Epithelial cell of proximal tubule (primary cell): ENCODE measurements at places on chromosomes 12 and 14. TPM values are rescaled to one million over a fixed set of nuclear protein-coding genes. Genes with fewer than 3 reads are reported as not detected.

- DNase-seq: no peak
Observed at GRCh38 chr14:88452231-88452630, 66.8 kb downstream of the SPATA7 start.

- DNase-seq: no peak
Observed at GRCh38 chr14:65291531-65291930, 121.0 kb upstream of the FUT8 start.

- DNase-seq: peak; percentile 32
Observed at GRCh38 chr12:39420043-39420442, 22.9 kb downstream of the KIF21A start.

DNA sequence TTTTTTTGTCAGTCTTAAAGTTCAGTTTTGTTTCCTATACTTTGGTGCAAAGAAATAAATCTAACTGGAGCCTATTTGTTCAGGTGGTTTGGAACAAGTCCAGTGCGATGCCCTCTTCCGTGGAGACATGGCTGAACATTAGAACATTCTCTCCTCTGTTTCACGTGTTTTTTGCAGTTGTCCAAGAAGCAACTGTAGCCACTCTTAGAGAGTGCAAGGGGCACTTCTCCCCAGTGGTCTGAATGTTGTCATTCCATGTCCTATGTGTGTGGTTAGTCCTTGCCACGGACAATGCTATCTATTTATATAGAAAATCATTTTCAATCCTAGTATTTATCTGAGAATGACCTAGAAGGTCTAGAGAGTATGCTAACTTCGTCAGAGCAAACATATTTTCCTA, 1232.5 kb upstream of the SEL1L start:
- DNase-seq: no peak

DNA sequence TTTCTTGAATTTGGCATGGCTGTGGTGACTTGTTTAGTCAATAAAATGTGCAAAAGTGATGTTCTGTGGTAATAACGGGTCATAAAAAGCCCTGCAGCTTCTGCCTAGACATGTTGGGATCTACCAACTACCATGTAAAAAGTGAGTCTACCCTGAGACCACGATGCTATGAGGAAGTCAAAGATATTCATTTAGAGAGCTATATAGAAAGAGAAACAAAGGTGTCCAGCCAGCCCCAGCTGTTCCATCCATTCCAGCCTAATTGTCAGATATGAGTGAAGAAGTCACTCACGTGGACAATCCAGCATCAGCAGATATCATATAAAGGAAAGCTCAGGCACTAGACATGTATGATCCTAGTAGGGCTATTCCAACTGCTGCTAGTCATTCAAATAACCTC, 117.2 kb upstream of the SSTR1 start:
- DNase-seq: no peak

GRCh38 chr14:81127785-81128184, 93.0 kb downstream of the GTF2A1 start:
- no peak for DNase-seq

DNA sequence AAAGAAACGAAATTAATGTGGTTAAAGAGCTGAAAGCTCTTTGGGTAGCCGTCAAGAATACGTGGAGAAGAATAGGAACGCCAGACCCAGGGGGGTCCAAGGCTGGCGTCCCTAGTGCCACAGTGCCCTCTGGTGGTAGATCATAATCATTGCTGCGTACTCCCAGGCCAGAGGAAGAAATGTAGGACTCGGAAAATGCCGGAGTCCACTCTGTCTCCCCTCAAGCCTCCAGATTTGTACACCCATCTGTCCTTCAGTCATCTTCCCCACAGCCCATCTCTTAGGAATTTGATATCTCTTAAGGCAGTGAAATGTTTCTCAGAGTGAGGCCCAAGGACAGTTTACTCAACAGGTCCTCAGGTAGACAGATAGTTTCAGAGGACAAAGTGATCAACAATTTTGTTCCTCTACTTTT, 25.4 kb upstream of the PLEKHG6 start:
- no peak for DNase-seq

- DNase-seq: peak; percentile 18
Observed at GRCh38 chr12:6426882-6427671, 17.7 kb upstream of the CD27 start.

- DNase-seq: peak; percentile 79
Observed at GRCh38 chr12:107759410-107759809, 1.5 kb downstream of the PRDM4 start.

DNA sequence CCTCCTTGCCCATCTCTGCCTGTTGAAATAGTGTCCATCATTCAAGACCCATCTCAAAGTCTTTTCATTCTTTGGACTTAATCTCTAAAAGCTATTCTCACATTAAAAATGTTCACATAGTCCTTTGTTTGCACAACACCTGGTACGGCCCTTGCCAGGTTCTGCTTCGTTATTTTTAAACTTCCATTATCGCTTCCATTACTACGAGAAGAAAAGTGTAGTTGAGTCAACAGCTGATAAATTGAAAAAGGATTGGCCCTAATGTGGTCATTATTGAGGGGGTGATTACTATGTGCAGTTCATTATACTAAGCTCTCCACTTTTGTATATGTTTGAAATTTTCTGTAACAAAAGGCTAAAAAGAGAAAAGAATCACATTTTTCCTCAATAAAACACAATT, 17.8 kb downstream of the KCNJ8 start:
- no peak for DNase-seq

- no peak for DNase-seq
Observed at GRCh38 chr12:114678718-114679117, 5.3 kb downstream of the TBX3 start.

DNA sequence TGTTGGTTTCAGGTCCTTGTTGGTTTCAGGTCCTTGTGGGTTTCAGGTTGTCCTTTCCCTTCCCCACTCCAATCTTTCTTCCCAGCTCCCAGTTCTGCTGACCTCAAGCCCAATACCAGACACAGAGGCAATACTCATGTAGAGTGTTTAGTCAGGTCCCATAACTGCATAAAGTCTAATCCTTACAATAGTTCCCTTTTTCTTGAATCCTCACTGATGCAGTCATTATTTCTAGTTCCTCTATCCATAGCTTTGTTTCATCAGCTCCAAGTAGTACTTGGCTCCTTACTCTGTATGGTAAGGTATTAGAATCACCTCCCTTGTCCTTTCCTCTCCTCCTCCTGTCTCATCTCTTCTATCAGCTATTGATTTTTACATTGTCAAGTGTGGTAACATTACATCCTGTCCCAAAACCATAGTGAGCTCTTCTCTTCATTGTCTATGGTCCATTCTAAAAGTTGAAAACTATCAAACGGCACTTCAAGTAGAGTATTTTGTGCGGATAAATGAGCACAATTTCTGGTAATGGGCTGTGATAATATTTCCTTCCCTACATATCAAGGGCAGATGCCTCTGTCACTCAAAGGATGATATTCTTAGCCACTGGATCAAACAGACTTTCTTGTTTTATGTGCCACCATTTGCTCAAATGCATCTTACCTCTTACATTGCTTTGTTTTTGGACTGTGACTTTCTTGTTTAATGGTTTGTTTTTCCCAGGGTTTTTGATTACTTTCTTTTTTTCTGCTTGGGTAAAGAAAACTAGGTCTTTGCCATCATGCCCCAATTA, 57.2 kb upstream of the JDP2 start:
- DNase-seq: no peak

DNA sequence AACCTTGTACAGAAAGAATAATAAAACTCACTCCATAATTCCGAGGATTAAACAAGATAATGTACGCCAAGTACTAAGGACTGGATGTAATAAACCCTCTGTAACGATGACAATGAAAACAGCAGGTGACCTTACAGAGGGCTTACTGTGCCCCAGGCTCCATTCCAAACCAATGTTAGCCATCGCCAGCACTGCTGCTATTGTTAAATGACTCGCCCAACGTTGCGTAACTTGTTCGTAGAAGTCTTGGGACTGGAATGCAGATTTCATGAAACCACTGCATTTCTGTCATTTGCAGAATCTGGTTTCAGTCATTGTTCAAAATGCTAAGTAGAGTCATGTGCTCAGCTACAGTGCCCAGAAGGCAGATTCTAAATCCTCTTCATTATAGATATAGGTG, 728 bp upstream of the STON2 start:
- DNase-seq: peak; percentile 98

GRCh38 chr12:46818642-46819041, 7.2 kb downstream of the SLC38A4 start:
- DNase-seq: no peak

DNA sequence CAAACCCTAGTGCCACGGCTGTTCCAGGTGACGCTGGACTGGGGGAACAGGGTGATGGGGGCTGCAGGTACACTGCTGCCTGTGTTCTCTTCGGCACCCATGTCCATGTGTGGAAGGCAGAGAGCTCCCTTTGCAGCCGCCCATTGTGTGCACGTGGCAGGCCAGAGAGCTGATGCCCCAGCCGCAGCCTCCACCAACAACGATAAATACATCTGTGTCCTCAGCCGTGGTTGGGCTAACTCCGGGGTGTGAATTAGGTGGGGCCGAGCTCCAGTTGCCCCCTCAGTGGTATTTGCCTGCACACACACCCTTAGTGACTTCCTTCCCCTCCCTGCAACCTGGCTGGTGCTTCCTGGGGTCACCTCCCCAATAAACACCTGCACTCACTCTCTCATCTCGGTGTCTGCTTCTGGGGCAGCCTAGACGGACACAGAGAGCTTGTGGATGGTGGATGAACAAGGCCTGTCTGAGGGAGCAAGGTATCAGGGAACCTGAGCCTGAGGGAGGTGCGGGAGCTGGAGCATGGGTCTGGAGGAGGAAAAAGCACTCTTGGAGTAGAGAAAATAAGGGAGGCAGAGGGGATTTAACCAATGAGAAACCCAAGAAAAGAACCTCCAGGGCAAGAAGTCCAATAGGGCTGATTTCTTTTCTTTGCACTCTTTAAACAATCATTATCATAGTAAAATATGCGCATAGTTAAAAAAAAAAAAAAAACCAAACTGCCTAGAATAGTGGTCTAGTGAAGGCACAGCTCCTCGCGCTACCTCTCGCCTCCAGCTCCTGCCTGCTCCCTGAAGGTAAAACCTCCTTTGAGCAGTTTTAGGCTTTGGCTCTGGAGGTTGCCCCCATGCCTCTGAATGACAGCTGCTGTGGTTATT, 112.6 kb downstream of the ZNF664 start:
- DNase-seq: no peak

- no peak for DNase-seq
Observed at GRCh38 chr14:72111911-72112310, 179.7 kb downstream of the RGS6 start.

- DNase-seq: no peak
Observed at GRCh38 chr12:76072568-76072967, 11.9 kb downstream of the NAP1L1 start.

GRCh38 chr12:24361877-24362580, 412.6 kb upstream of the SOX5 start:
- DNase-seq: no peak

DNA sequence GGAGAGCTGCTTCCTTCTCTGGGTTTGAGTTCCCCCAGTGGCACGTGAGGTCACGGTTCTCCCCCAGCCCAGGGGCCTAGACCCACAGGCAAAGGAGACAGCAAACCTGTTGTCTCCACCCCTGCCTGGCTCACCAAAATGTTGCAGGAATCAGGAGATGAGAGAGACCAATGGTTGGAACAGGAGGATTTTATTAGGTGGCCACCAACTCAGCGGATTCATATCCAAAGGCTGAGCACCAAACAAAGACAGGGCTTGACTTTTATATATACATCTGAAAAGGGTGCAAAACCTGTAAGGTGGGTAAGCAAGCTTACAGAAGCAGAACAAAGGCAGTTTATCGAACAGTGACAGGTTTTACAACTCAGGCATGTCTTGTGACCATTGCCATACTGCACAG, 9.2 kb upstream of the ADAM21 start:
- DNase-seq: no peak

DNA sequence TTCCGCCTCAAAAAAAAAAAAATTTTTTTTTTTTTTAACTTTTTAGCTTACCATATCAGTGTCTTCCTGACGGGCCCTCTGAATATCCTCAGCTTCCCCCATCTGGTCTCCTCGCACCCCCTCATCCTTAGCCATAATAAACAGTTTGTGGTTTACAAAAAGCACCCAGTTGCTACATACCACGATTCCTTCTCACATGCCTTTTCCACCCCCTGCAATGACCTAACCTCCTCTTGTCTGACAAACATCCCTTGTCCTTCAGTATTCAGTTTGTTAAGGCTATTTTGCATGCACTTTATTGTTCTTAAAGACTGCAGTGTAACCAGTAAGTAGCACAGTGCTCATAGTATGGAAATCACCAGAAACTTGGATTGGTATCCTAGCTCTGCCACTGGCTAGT, 88.5 kb downstream of the PPM1H start:
- no peak for DNase-seq

GRCh38 chr12:94111302-94111701, 37.1 kb upstream of the PLXNC1 start:
- no peak for DNase-seq

GRCh38 chr12:25959071-25959961, 834 bp downstream of the RASSF8 start:
- no peak for DNase-seq

- no peak for DNase-seq
Observed at GRCh38 chr12:69844836-69845235, 19.8 kb downstream of the MYRFL start.

GRCh38 chr12:31298922-31299321, 27.0 kb downstream of the SINHCAF start:
- DNase-seq: no peak

DNA sequence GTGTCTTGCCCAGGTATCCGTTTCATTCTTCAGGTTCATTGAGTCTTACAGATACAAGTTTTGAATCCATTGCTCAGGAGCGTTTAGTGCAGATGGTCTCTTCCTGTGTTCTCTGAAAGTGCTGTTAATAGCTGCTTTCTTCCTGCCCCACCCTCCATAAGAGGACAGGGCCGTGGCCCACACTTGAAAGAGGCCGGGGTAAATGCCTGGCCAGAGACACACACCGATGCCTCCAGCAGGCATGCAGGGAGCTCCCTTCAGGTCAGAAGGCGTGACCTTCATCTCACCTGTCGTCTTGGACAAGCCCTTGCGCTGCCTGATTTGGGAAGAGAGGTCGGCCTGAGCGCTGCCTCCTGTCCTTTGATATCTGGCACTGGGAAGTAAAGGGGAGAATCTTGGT, 11.6 kb downstream of the PRKAB1 start:
- no peak for DNase-seq

Gene DBX2
- total RNA-seq: not detected in 2 replicates

Gene HPD
- total RNA-seq: 0.12 TPM in 1 of 2 replicates, not detected in the other

Gene DCAF5
- total RNA-seq: 10.4 and 14.5 TPM in 2 replicates

Gene AKAP5
- total RNA-seq: 0.69 and 2.2 TPM in 2 replicates

Gene TAS2R50
- not detected in 2 replicates for total RNA-seq

Gene CCDC196
- total RNA-seq: not detected in 2 replicates

Gene POTEG
- total RNA-seq: not detected in 2 replicates
